NCI-H2171 (cell line): ENCODE measurements at places on chromosomes 3 and 15.

DNA sequence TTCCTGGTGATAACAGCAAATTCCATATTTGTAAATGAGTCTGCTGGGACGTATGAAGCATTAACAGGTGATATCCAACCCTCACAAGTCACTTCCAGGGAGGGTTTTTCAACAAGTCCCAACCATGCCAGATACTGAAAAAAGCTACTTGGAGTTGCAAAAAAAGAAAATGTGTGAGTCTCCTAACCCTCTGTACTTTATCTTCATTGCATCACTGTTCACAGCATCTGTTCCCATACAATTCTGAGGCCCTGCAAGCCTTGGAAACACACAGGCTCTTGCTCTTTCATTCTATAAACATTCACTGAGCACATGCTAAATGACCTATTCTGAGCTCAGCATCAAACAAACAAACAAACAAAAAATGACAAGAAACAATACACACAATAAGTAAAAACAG is 120.8 kb downstream of the RFTN1 start:
- no peak for DNase-seq

DNA sequence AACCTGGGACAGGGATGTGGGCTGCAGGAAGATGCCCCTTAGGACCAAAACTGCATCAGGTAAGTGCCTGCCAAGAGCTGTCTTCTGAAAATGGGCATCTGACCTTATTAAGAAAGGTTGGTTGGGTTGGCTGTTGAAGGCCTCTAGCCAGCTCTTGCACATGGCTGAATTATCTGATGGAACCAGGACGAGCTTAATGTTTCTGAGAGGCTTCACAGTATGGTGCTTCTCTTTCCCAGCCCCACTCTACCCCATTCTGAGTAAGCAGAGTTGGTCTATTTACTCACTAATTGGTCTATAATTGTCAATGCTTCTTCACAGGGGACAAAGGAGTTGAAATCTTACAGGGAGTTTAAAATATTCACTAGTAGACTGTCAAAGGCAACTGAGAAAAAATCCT is 48.4 kb downstream of the DTWD1 start:
- DNase-seq = no peak

GRCh38 chr3:77887611-77888010 is 847.7 kb downstream of the ROBO2 start:
- no peak for DNase-seq

GRCh38 chr15:33059184-33059583 is 135.3 kb downstream of the FMN1 start:
- no peak for DNase-seq

GRCh38 chr3:42192334-42193200 is 73.4 kb downstream of the CCK start:
- no peak for DNase-seq

DNA sequence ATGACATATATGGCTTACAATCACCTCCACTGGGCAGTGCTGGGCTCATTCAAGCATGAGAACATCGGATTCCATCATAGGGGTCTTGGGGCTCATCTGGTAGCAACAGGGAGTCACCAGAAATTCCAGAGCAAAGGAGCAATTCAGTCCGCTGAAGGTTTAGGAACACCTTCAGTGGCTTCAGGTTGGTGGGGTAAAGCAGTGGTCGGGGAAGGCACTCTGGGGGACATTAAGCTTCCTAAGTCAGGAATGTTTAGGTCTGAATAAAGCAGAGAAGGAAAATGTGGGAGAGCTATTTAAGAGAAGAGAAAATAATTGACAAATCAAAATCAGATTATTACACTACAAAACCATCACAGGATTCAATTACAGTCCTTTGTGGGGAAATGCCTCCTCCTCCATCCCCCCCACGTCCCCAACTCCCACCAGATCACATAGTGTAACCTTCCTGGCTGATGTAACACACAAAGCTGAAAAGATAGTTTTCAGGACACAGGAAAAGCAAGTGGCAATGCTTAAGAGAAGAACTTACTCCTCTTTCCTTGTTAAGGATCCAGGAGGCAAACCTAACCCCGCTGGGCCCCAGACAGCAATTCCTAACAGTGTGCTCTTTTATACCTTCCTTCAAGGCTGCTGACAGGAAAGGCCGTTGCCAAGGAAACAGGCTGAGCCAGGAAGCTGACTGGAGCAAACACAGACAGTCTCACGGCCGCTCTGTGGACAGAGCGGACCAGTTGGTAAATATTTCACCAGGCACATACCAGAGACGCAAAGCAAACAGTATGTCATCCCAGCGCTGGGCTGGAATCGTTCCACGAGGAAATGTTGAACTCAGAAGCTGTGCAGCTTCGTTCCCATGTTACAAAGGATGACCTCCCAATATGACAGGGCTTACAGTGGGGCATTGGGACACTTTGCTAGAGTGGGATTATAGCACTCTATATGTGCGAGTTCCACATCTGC is 57.5 kb upstream of the LMCD1 start:
- no peak for DNase-seq

DNA sequence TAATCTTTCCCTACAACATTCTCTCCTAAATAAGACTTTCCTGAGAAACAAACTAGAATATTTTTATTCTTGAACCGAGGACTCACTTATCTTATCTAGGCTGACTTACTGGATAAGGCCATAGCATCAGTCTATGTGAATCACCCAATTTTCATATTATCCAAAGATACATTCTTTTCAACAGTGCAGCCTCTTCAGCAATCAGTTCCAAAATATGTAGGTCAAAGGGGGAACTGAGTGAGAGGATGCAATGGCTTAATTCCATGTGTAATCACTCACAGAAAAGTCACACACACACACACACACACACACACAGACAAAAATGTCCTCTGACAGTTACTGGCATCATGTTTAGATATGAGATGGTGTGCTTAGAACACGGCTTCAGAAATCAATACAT is 31.5 kb upstream of the MECOM start:
- no peak for DNase-seq

DNA sequence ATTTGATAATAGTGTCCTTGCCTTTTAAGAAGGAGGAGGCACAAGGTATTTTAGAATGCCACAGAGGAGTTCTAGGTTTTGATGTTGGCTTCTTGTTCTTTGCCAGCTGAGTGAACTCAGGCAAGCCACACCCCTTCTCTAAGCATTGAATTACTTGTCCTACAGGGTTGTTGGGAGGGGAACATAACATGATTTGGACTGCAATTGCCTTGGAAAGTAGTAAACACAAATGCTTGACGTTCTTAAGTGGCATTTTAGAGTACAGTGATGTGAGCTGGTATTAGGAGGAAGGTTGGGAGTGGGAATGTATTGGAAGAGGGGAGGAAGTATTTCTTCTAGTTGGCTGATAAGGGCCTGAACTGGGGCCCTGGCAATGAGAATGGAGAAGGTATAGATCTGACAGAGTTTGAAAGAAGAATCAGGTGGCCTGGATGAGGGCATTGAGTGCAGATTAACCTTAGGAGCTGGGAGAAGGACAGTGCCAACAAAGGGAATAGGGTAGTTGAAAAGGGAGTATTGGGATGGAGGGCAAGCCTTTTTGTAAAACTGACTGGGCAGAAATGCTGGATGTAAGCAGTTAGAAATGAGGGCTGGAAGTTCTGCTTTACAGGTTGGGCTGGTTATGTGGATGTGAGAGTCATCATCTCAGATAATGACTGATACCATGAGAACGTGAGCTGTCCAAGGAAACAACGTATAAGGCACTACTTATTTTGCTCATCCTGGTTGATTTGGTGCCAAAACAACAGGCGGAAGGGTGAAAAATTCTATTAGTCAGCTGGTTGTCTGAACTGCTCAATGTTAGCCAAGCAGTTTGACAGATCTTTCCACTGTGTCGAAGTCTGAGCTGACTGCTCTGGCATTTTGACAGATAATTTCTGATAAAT is 16.7 kb downstream of the KAT2B start:
- DNase-seq = no peak
